ENCODE measurements at places on chromosomes 16 and 17.

GRCh38 chr16:11692171-11692570 is 23.9 kb downstream of the SNN start:
- DNase-seq: no peak

GRCh38 chr16:88730632-88731607 is 24.6 kb downstream of the CTU2 start:
- no peak for DNase-seq

DNA sequence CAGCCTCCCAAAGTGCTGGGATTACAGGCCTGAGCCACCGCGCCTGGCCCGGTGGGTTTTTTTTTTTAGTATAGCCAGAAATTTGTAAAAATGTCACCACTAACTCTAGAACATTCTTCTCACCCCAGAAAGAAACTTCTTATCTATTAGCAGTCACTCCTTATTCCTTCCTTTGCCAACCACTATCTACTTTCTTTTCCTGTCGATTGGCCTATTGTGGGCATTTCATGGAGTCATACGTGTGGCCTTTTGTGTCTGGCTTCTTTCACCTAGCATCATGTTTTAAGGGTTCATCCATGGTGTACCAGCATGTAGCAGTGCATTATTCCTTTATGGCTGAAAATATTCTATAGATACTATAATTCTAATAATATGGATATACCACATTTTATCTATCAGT is 3.6 kb downstream of the CYB5D2 start:
- DNase-seq: no peak

- no peak for DNase-seq
Measured at GRCh38 chr17:4771519-4772234, at the start of gene TM4SF5. Gene TM4SF5 (plus strand): TSS chr17:4771886. CDS start chr17:4771923, 37 bp downstream.

GRCh38 chr16:79076047-79076767 is 524.3 kb downstream of the MAF start:
- peak; percentile 48 for DNase-seq

GRCh38 chr17:36149296-36149820 is 27.1 kb downstream of the TBC1D3B start:
- no peak for DNase-seq

GRCh38 chr16:1146409-1146808 is 6.5 kb upstream of the CACNA1H start:
- no peak for DNase-seq

GRCh38 chr17:4604111-4604644 is 19.8 kb downstream of the SMTNL2 start:
- no peak for DNase-seq

- DNase-seq: no peak
Measured at GRCh38 chr16:65260746-65261145, 138.9 kb upstream of the CDH11 start.

GRCh38 chr17:10683853-10684252 is 13.5 kb downstream of the SCO1 start:
- no peak for DNase-seq

DNA sequence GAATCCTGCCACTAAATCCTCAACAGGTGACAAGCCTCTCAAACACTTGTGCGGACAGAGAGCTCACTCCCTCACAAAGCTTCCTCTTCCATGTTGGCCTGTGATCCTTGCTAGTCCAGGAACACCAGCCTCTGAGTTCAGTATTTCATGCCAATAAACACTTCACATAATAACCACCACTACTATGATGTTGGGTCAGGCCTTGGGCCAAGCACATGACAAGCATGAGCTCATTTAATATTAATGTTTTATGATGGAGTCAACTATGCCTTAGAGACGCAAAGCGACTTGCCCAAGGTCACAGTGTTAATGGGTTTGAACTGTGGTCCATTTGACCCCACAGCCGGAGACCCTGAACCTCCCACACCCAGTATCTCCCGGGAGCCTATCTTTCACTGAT is 129.1 kb downstream of the GAS7 start:
- no peak for DNase-seq

DNA sequence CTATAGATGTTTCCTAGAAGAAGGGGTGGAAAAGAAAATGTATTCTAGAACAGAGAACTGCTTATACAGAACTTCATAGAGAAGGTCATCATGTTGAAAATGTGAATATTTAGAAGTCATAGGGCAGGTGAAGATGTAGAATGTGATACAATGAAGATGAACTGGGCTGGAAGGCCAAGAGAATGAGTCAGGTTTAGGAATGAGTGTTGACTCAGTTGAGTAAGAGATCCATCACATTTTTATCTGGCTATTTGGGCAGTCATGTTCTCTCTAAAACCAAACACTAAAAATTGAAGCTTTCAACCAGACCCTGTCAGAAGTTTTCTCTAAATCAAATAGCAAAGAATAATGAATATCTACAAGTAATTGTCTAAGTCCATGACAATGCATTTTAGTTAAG is 660.5 kb downstream of the KCNJ2 start:
- no peak for DNase-seq

GRCh38 chr17:31286587-31286986 is 10.5 kb downstream of the OMG start:
- no peak for DNase-seq

DNA sequence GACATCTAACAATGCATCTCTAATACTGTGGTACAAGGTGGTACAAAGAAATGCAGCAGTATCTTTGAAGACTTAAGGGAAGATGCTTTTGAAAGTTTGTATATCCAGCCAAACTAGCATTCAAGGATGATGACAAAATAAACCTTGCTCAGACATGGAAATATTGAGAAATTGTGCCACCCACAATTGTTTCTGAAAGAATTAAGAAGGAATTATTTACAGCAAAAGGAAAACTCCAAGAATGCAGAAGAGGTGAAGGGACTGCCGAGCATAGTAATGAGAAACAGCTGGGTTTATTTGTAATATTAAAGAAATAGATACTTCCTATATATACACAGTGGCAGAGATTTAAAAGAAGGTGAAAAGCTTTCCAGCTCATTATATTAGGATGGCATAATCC is 29.5 kb downstream of the PMFBP1 start:
- DNase-seq: no peak

GRCh38 chr17:75889454-75889853 is 7.3 kb downstream of the TRIM65 start:
- no peak for DNase-seq

- no peak for DNase-seq
Measured at GRCh38 chr17:16974569-16975276, 2.8 kb upstream of the TNFRSF13B start.

DNA sequence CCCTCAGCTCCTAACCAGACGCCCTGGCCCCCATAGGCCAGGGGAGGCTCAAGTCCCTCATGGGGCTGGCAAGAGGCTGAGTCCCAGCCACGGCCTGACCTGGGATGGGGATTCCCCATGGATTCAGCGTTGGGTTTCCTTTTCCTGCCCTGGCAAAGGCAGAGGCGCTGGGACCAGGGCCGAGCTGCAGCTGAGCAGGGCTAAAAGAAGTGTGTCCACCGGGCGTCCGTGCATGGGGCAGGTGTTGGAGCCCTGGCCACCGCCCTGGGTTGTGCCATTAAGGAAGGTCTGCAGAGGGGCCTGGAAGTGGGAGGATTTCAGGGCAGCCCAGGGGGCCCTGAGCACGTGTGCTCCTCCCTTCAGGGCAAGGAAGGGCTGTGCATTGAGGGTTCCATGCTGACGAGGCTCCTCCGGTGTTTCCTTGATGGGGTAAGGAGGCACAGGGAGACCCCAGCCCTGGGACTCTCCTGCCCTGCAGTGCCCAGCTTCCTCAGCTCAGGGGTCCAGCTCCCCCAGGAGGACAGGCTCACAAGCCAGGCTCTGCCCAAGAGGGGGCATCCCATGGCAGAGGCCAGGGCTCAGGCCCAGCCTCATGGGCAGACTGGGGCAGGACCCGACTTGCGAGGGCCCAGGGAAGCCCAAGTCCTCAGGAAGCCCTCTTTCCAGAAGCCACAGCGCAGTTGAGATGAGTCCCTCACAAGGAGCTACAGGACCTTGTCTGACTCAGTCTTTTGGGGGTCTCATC is 10.1 kb downstream of the TBC1D26 start:
- no peak for DNase-seq

DNA sequence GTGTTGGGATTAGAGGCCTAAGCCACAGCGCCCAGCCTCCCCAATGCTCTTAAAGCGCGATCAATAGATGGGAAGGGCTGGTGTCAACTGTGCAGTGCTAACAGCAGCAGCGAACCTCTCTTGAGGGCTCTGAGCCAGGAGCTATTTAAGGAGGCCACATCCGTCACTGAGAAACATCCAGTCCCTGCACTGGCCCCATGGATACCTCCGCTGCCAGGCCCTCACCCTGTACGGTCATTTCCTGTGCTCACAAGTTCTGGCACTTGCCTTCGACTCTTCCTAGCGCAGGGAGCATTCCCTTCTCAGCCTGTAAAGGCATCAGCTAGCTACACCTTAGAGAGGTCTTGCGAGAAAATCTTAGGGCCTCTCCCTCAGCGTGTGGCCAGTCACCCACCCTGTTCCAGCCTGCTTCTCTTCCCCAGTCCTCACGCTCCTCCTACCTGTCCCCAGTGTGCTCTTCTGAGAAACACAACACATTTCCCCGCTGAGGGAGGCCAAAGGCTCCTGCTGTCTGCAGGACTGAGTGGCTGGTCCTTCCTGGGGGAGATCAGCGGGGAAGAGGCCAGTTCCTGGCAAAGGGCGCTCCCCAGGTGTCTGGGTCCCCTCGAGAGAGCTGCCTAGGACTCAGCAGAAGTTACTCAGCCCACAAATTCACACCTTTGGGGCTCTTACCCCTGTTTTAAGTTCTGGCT is 28.6 kb downstream of the GTF3C1 start:
- DNase-seq: no peak

- DNase-seq: no peak
Measured at GRCh38 chr16:89706518-89707260, 5.2 kb upstream of the SPATA2L start.

- no peak for DNase-seq
Measured at GRCh38 chr17:13743906-13744305, 142.2 kb upstream of the HS3ST3A1 start.

GRCh38 chr16:23699100-23699499 is 13.9 kb downstream of the ERN2 start:
- no peak for DNase-seq

- no peak for DNase-seq
Measured at GRCh38 chr17:9475101-9475658, 100.4 kb downstream of the STX8 start.

DNA sequence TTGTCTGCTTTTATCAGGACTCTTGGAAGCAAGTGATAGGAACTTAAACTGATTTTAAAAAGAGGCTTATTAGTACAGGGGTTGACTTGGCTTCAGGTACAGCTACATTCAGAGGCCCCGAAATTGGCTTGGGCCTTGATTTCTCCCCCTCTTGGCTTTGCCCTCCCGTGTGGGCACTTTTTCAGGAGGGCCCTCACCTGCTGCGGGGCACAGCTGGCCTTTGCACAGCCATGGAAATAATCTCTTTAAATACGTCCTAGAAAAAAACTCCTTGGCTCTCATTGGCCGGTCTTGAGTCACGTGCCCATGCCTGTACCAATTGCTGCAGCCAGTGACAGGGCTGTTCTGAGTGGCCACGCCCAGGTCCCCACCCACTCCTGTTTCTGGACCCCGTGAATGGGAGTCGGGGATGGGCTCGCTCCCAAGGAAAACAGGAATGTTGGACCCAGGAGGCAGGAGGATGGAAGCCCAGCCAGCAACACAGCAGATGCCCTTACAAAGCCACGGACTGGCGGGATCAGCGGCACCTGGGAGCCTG is 15.0 kb downstream of the CA5A start:
- DNase-seq: no peak

DNA sequence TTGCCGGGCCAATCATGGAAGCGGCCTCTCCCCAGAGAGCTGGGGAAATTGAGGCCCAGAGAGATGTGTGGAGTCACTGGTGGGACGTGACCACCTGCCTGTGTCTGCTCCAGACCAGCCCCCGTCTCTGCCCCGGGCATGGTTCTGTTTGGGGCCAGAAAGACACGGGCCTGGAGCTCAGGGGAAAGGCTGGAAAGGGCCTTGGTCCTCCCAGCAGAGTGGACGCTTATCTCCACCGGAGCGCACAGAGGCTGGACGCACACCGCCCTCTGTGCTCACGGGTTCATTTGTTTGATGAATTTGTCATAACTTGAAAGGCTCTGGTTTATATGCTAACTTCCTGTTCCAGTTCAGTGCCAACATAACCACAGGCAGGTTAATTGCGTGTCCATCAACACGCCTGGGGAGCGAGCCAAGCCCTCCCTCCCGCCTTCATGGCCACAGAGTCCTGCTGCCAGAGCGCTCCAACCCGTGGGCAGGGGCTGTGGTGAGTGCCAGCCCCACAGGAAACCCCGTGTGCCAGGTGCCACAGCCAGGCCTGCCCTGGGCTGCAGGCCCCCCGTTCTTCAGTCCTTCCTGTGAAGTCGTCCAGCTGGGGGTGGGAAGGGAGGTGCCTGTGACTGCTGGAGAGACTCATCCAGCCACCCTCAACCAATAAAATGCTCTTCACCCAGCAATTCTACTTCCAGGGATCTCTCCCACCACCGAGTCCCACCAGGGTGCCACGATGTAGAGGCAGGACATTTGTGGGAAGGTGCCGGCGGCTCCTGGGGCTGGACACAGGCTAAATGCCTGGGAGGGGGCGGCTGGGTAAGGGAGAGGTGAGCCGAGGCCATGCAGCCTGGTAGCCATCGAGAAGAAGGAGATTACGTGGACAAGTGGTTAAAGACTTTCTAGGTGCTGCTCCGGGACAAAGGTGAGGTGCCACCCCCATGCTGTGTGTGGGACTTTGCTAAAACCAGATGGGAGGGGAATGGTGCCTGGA is 29.4 kb upstream of the BAHCC1 start:
- no peak for DNase-seq

- DNase-seq: no peak
Measured at GRCh38 chr16:81198635-81199034, 39.9 kb upstream of the BCO1 start.

GRCh38 chr17:7203391-7203790 is 16.2 kb downstream of the DLG4 start:
- DNase-seq: no peak

- DNase-seq: no peak
Measured at GRCh38 chr16:52089476-52089875, 457.5 kb downstream of the TOX3 start.

DNA sequence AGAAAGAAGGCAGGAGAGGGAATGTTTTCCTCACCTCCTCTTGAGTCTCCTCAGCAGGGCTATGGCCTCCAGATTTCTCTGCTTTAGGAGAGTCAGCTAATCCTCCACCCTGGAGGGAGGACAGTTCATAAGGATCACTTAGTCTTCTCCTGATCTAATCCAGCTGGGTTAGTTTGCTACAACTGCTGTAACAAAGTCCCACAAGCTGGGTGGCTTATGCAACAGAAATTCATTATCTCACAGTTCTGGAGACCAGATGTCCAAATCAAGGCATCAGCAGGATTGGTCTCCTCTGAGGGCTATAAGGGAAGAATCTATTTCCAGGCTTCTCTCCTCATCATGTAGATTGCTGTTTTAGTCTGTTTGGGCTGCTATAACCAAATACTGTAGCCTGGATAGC is 40.6 kb upstream of the XYLT1 start:
- no peak for DNase-seq

GRCh38 chr16:17232487-17232886 is 238.3 kb downstream of the XYLT1 start:
- no peak for DNase-seq
